ENCODE measurements at places on chromosomes 1 and 21.
A peak's percentile ranks its signal among the peaks of the same experiment; 100 is the strongest.

DNA sequence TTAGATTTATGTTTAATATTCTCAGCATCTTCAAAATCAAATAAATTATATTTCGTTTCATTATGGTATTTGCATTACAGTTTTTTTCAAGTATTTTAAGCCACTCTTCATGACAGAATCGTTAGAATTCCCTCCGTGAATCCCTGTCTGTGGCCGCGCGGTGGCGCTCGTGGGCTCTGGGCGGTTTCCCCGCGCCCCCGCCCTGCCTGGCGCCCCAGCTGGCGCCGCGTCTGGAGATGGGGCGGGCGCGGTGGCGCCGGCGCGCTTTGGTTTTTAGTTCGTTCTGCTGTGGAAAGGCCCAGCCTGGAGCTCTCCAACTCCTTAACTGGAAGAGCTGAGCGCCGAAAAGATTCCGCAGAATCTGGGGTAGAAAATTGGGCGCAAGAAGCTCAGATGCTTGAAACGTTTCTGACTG is 25.7 kb downstream of the PRMT2 start:
- peak; percentile 64 for DNase-seq

- no peak for DNase-seq
These were observed 7.6 kb upstream of the NFASC start for GRCh38 chr1:204863024-204863423.

DNA sequence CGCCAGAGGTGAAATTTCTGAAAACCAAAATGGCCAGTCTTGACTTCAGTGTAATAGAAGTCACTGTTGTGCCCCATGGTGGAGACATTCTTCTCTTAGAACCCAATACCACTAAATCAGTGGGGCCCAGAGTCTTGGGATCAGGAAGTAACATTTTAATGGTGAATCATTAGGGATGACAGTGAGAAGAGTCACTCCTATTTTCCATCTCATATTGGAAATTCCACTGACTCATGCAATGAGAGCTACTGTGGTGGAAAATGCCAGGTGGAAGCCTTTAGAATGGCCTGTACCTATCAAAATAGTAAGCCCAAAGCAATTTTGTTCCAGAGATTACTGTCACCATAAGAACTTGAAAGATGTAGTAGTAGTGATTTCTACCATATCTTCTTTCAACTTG is 20.6 kb upstream of the PPM1J start:
- DNase-seq: peak; percentile 39

DNA sequence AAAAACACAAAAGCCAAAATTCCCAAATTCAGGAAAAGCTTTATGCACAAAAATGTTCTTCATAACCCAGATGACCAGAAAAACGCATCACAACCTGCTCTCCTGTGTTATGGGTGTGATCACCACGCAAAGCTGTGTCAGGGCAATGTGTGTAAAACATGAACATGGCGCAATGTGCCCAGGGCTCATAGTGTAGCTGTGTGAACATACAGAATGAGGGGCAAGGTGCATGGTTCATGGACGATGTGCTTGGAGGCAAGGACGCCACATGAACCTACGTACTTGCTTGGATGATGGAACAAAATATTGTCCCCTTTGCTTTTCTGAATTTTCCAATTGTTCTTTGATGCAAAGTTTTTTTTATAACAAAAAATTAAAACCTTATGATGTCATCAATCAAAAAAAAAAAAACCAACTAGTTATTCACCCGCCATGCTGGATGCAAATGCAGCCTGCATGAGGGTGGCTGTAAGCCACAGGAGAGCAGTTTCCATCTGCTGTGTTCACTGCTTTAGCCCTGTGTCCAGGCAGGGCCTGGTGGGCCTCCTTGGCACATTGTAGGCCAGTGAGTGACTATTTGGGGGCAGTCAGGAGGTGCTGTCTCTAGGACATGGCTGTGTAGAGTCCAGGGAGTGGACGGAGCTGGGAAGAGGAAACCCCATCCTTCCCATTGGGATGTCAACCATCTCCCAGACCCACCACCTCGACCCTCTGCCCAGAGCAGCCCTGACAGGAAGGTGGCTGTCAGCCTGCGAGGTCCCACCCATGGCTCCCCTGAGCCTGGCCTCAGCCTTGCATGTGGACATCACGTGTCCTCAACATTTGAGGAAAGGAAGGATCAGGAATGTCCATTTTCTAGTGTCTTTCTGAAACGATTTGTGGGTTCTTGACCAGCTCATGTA is 13.6 kb downstream of the KRTAP10-1 start:
- no peak for DNase-seq

DNA sequence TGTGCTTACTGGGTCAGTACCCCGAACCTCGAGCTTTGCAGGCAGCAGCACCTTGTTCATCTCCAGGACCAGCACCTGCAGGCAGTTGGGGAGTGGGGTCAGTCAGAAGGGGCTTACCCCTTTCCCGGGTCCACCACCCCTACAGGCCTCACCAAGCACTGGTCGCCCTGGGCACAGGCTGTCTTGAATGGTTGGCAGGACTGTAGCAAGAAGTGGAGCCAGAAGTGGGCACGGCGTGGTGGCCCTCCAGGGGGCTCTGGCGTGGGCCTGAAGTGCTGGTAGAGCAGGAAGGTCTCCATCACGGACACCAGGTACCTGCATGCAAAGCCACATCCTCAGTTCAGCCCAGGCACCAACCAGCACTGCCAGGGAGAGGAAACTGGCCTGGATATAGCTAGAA is 5.2 kb downstream of the MAP3K6 start:
- no peak for DNase-seq

DNA sequence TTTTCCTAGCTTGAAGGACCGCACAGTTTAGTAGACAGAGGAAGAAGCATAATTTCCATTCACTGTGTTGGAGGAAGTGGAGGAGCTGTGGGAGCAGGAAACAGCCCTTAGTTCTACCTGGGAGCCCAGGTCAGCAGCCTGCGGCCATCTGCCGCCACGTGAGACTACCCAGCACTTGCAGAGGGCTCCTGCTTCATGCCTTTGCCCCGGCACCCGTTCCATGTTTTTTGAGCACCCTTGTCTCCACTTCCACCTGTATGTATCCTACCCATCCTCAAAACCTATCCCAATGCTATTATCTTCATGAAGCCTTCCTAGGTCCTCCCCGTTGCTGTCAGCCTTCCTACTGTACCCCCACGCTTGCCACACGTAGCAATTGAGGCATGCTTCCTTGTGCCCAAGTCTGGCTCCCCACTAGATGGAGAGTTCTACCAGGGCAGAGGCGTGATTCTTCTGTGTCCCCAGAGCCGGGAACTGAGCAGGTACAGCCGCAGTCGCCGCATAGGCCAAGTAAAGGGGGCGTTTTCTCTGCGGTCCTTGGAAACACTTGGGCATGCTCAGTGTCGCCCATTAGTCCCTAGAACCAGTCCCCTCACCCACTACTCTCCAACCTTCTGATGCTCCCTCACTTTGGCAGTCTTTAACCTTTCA is 1.9 kb downstream of the SLC6A9 start:
- DNase-seq: no peak

GRCh38 chr1:209643285-209644020 is 8.8 kb downstream of the LAMB3 start:
- no peak for DNase-seq

DNA sequence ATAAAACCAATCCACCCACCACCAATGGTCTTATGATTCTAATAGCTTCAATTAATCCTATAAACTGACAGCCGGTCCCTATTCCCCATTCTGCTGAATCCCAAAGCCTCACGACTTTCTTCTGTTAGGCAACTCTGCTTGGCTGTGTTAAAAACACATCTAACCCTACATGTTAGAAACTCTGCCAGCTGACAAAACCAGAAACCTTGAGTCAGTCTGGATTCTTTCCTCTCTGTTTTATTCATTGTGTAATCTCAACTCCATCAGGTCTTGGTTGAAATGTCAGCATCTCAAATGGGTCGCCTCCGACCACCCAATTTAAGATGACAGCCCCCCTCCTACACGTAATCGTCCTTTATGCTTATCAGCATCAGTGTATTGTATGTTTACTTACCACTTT is 312.1 kb downstream of the DISC1 start:
- no peak for DNase-seq

- DNase-seq: no peak
These were observed 245.3 kb downstream of the DISC1 start for GRCh38 chr1:231871878-231872277.

GRCh38 chr1:183063349-183063748 is 40.1 kb downstream of the LAMC1 start:
- DNase-seq: no peak

DNA sequence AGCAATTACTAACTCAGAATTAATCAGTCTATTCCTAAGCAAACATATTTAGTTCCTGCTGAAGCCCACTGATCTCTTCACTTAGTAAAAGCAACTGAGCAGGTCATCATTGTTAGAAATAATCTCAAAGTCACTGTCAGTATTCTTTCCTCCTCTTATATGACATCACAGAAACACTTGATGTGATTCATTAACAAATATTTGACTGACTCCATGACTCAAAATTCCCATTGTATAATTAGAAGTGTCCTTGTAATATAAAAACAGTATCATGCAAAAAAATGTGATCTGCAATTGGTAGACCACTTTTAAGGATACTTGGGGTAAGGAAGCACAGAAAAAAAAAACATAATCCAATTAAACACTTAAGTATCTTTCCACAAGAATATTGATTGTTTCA is 194.4 kb downstream of the DPYD start:
- no peak for DNase-seq

GRCh38 chr21:41651406-41651805 is 115.4 kb downstream of the RIPK4 start:
- DNase-seq: no peak

DNA sequence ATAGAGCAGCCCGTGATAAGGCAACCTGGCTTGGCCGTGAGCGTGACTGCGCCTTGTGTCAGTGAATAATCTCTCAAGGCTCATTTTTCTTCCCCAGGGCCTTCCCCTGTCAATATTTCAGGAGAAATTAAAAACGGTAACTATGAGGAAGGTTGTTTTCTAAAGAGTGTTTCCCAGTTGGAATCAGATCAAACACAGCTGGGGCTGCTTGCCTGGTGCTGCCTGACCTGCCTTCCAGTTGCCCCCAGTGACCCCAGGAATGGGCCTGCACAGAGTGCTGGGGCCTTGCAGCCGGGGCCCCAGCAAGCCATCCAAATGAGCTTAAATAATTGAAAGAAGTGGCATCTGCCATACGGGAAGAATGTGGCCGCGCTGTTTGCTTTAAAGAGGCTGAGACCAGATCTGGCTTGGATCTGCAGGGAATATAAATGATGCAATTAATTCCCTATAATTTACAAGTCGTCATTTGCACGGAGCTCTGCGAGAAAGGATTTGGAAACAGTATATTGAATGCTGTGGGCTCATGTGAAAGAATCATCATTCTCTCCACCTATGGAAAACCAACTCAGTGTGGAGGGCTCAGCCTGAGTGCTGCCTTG is 203.9 kb downstream of the C1orf94 start:
- DNase-seq: no peak

- DNase-seq: no peak
These were observed 139.1 kb upstream of the FMN2 start for GRCh38 chr1:239952348-239953308.

GRCh38 chr1:27366113-27366410 is 699 bp downstream of the MAP3K6 start:
- DNase-seq: peak; percentile 36

Measured in fibroblast of skin of left quadriceps (primary cell).